T1000 (cell line): ENCODE measurements at places on chromosomes 16 and 17.

- no peak for DNase-seq
Observed at GRCh38 chr17:33039874-33040273, 48.2 kb downstream of the SPACA3 start.

- no peak for DNase-seq
Observed at GRCh38 chr16:54720259-54720658, 210.4 kb upstream of the IRX5 start.

- no peak for DNase-seq
Observed at GRCh38 chr16:70717065-70717464, 31.2 kb upstream of the MTSS2 start.

DNA sequence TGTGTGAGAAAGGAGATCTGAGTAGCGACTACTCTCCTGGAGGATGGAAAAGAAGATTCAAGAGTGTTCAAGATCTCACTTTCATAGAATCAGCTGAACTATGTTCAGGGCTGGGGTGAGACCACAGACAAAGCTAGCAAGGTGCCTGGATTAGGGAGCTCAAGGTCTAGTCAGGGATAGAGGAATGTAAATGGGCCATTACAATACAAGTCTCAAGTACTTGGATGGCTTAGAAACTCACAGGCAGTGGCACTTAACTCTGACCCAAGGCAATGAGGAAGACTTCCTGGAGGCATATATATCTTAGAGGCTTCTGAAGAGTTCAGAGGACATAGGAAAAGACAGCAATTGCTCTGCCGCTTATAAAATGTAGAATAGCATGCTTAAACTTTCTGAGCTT is 184.9 kb upstream of the CDH11 start:
- DNase-seq: no peak

GRCh38 chr17:61579961-61580360 is 11.1 kb downstream of the NACA2 start:
- DNase-seq: no peak

DNA sequence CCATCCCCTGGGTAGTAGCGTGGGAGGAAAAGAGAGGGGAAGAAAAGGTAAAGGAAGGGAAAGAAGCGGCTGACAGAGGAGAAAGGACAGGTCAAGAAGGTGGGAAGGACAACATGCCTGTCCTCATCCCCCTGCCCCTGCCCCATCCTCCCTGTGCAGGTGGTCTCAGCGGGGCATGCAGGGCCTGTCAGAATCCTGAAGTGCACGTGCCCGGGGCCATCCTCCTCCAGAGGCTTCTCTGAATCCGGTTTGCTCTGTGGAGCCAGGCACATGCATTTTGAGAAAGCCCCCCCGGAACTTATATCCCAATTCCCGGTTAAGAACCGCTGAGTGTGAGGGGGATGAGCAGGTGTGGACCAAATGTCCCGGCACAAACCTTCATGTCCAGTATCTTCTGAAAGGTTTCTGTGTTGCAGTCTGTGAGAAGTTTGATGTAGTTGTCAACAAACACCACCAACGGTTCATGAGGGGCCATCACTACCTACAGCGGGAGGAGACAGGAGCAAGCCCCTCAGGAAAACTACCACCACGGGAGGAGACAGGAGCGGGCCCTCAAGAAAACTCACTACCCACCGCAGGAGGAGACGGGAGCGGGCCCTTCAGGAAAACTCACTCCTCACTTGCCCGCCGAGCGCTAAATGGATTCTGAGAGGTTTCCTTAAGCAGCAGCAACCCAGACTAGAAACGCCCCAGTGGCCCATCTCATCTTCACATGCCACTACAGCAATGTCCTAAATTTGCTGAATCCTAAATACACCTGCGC is 167.0 kb upstream of the RPH3AL start:
- no peak for DNase-seq

GRCh38 chr16:47374629-47375028 is 86.2 kb downstream of the ITFG1 start:
- DNase-seq: no peak

- DNase-seq: no peak
Observed at GRCh38 chr17:45844695-45845375, at the start of gene SPPL2C. Gene SPPL2C (plus strand): TSS chr17:45844881. CDS start chr17:45844907, 26 bp downstream.

DNA sequence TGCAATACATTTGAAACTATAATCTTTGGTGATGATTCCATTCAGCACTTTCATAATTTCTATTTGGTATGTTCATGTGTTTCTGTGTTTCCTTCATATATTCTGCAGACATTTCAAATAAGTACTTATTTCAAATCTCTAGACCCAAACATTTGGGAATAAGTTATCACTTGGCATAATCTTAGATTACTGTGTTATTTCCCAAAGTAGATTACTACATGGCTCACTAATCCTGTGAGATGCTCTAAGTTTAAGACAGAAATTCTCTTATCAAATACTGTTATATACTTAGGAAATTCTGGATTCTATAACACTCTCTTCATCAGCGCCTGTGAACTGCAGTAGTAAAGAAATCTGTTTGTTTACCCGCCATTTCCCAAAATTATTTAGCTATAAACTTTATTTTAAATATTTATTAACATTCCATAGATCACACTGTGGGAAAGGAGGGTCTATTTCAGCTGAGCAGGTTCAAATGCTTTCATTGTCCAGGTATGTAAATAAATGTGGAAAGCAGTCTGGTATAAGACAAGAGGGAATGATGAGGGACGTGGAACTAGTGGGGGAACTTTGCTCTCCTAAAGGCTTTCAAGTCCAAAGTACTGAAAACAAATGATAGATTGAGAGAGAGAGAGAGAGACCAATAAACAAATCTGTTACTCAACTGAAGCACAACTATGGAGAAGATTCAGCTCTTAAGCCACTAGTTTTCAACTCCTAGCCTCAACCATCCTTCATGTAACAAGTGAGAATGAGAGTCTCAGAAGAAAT is 61.8 kb upstream of the TOM1L1 start:
- no peak for DNase-seq

DNA sequence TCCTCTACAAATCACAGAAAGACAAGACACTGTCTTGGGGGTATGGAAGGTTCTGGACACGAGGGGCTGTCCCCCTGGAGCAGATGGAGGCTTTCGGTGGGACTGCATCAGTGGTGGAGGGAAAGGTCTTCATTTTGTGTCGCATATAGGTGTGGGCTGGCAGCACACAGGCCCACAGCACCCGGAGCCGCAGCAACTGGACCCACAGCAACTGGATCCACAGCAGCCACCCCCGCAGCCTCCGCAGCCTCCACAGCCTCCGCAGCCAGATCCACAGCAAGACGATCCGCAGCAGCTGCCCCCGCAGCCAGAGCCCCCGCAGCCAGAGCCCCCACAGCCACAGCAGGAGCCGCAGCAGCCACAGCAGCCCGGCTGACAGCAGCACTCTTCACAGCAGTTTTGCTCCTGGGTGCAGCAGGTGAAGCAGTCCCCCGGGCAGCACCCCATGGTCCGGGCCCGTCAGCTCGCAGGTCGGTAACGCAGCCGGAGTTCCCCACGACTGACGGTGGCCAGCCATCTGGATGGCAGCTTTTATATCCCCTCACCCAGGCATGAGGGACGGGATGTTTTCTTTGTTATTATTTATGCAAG is at the start of gene KRTAP17-1:
Gene KRTAP17-1, minus strand, starts transcription at position 507 of the 591 bp plus-strand sequence. Its CDS starts 60 bp downstream, at position 447.
- DNase-seq: no peak

DNA sequence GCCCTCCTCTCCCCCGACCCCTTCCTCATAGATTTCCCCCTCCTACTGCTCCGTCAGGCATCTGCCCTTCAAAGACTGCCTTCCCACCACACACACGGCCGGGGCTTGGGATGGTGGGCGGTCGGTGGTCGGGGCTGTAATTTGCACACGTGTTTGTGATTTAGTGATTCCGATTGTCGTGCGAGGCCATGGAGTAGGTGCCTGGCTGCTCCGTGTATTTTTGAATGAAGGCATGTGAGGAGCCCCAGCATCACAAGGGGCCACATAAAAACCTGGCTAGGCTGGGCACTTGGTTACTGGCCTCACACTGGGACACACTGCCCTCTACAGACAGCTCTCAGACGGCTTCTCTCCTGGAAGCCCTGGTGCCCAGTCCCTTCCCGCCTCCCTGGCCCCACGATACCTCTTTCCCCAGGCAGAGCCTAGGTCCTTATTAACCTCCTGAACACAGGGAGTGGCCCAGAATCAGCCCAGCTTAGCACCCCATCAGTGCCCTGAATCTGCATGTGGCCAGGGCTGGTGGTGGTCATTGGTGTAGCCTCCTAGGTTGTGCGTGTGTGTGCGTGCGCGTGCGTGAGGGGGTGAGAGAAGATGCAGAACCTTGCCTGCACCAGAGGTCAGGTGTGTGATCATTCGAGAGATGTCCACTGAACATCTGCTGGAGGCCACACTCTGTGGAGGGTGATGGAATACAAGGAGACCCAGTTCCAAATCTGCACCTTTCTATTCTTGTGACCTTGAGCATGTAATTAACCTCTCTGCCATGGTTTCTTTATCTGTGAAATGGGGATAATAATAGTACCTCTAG is 1.3 kb upstream of the SOCS1 start:
- peak; percentile 52 for DNase-seq

- DNase-seq: no peak
Observed at GRCh38 chr16:77171745-77172635, 19.0 kb upstream of the MON1B start.

DNA sequence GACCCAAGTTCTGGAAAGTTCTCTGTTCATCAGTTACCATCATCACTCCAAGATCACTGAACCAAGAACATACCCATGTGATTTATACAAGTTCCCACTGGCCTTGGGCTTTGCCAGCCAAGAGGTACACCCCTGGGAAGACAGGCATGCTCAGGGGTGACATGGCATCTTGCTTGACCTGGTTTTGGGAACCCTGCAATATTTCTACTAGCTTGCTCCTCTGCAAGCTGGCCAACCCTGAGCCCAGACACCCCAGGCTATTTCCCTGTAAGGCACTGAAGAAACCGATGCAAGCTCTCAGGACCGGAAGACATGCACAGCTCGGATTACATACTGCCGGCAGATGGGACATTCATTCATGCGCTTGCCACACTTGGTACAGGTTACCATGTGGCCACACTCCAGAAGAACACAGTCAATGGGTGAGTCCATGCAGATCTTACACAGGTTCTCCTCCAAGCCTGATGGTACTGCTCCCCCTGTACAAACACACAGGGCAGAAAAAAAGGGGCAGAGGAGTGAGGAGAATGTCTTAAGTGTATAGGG is 31.4 kb downstream of the LIG3 start:
- DNase-seq: no peak

GRCh38 chr16:49838441-49839016 is 17.4 kb downstream of the ZNF423 start:
- no peak for DNase-seq

- DNase-seq: no peak
Observed at GRCh38 chr17:38357486-38358123, 6.0 kb downstream of the SOCS7 start.

DNA sequence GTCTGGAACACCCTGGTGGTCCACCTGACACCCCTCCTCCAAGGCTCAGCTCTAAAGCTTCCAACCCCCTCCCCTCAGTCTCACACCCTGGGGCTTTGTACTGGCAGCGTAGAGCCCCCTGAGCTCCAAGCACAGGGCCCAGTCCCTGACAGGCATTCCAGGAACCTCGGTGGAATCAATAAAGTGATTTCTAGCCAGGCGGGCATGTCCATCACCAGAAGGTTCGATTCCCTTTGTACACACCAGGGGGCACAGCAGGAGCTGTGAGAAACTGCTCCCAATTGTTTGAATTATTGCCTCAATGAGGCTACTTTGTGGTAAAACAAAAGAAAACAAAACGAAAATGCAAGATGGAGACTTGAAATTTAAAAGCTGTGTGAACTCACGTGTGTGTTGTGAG is 51.8 kb downstream of the SMPD3 start:
- no peak for DNase-seq

GRCh38 chr17:81716674-81716996 is 4.6 kb downstream of the SLC25A10 start:
- DNase-seq: no peak

- no peak for DNase-seq
Observed at GRCh38 chr16:83762141-83762991, 45.4 kb upstream of the HSBP1 start.

- no peak for DNase-seq
Observed at GRCh38 chr16:1825381-1825863, 1.2 kb downstream of the HAGH start.

- no peak for DNase-seq
Observed at GRCh38 chr17:55663400-55663799, 59.3 kb downstream of the TMEM100 start.

DNA sequence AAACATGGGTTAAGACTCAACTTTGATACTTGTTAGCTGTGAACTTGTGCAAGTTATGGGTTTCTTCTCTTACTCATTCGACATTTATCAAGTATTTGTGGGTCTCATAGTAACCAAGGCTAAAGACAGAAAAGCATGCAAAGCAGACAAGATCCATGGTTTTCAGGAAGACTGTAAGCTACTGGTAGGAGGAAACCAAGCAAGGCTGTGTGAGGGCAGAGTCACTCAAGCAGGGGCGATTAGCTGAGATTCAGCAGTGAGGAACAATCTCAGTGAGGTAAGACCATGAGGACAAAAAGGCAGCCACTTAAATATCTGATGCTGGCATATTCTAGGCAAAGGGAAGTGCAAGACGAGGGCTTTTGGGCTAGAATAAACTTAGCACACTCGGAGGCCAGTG is 29.5 kb downstream of the MBTD1 start:
- DNase-seq: no peak

DNA sequence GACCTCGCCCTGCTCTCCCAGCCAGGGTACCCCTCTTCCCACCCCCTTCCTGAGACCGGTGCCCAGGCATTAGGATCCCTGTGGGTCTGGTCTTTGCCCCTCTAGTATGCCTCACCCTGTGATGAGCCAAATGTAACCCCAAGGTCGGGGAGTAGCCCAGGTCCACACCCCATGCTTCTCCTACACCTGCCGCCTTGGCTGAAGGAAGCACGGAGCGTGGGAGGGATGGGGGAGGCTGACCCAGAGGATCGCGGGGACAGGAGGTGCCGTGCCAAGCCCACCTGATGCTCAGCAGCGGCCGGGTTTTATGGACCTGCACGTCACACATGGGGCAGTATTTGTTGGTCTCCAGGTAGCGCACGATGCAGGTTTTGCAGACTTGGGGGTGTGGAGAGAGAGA is 8.8 kb downstream of the PCGF2 start:
- DNase-seq: no peak

DNA sequence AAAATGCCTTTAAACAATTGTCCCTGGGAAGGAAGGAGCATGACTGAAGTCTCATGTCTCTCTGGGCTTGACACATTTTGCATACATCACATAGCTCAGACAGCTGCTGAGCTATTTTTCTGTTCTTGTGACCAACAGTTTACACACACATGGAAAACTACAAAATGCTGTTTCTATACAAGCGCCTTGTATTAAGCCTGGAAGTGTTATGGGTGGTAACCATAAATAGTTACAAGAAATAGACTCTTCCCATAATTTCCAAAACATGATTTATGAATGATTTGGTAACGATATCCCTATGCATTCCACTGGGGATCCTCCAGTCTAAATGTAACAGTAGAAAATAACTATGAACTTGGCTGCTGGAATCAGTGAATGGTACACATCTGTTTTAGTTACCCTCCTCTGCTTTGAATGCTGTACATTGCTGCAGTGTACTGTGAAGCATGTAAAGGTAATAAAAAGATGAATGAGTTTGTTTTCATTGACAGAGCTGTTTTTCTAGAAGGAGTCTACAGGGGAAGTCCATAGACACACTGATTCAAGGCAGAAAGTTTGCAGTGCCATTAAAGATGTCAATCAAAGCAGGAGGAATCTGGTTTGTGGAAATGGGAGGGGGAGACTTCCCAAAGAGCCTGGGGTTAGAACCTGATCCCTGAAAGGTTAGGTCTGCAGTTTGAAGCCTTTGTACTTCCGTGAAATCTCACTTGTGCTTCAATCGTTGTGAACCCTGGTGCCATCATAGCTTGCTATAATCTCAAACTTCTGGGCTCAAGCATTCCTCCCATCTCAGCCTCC is 5.0 kb downstream of the ACSF2 start:
- no peak for DNase-seq
